Tibial artery (tissue), 4 donors: ENCODE measurements at places on chromosomes 11 and 22.

DNA sequence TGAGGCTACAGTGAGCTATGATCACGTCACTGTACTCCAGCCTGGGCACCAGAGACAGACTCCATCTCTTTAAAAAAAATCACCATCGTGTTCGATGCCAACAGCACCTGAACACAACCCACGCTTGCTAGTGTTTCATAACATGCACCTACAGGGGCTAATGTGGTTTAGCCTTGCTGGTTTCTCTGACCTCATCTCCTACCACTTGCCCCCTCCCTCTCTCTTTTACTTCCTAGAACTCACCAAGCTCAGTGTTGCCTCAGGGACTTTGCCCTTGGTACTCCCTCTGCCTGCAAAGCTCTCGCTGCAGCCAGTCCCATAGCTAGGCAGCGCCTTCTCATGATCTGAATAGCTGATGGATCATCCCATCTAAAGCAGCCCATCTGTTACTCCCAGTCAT is 99.8 kb downstream of the FBXO7 start:
- DNase-seq, result no peak

DNA sequence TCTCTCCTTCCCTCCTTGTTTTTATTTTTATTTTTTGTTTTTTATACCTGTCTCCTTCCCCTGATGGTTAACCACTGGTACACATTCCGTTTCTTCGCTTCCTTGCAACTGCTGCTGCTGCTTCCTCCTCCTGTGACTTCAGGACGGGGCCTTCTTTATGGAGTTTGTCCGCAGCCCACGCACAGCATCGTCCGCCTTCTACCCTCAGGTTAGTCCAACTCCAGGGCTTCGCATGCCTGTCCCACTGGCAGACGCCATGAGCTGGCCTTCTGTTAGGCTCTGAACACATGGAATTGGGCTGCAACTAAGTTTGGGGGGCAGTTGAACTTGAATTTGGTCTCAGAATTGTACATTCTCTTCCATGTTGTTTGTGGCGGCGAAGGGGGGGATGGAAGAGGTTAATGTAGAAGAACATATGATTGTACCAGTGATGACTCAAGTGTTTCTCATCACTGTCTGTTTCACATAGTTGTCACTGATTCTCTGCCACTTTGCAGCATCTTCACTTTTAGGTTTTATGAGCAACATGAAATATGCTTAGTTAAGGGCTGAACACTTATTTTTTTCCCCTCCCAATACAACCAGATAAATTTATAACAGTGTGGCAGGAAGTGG is 83.0 kb upstream of the YWHAH start:
- no peak for DNase-seq

DNA sequence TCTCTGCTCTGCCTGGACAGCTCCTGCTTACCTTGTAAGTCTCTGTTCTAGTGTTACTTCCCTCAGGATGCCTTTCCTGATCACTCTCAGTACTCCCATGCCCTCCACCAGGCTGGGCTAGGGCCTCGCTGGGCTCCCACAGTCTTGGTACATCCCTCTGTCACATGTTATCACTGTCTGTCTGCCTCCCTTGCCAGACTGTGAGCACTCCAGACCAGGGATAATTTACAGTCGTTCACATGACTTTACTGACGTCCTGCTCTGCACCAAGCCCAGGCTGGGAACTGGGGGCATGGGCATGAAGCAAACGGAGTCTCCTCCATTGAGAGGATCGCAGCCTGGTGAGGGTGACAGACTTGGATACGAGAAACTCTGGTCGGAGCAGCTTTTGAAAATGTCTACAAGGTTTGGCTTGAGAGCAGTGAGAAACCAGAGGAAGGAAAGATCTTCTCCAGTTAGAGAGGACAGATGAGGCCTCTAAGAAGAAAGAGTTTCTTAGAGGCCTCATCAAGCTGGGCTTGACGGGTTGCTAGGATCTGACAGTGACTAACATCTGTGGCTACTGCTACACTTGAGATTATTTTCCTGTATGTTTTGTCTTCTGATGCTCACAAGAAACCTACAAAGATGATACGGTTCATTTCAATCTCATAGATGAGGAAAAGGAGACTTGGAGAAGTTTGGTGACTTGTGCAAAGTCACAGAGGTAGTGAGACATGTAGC is 12.5 kb downstream of the USP35 start:
- no peak for DNase-seq

GRCh38 chr11:112637076-112637475 is 324.1 kb upstream of the NCAM1 start:
- DNase-seq, result no peak

GRCh38 chr11:10651656-10652361 is 41.7 kb downstream of the IRAG1 start:
- peak; percentile 25 for DNase-seq
